AG20443 (cell line): ENCODE measurements at places on chromosomes 3 and 15.

DNA sequence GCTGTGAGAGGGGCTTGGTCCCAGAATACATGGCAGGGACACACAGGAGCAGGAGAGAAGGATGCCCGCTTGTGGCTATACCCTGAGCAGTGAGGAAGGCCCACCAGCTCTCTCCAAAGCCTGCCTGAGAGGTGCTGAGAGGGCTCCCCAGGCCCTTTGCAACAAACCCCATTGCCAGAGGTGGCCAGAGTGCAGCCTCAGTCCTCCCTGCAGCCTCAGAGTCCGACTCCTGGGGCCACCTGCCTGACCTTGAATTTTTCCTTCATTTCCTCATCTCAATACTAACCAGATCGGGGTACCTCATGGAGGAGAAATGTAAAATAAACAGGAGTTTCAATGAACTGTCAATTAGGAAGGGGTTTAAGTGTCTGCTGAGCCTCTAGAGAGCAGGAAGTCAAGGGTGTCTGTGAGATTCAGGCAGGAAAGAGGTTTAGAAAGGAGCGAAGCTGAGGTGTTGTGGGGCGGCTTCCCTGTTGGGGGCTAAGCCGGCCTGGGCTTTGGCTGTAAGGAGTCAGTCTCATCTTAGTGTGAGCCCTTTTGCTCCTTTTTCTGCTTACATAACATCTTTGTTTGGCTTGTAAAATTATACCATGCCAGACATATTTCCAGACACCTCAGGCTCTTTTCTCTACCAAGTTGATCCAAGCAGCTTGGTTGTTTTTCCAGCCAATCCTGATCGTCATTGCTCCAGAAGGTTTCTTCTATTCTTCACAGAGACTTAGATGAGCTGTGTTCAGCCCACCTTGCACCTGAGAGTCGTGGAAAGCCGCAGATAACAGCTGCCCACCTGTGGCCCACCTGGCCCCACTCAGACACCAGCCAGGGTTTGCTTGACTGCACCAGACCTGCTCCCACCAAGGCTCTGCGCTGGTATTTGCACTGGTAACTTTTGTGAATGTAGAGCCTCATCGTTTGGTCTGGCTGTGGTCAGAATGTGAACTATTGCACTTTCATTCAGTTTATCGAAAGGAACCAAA, 36.7 kb downstream of the CMTM7 start:
- DNase-seq, result no peak

DNA sequence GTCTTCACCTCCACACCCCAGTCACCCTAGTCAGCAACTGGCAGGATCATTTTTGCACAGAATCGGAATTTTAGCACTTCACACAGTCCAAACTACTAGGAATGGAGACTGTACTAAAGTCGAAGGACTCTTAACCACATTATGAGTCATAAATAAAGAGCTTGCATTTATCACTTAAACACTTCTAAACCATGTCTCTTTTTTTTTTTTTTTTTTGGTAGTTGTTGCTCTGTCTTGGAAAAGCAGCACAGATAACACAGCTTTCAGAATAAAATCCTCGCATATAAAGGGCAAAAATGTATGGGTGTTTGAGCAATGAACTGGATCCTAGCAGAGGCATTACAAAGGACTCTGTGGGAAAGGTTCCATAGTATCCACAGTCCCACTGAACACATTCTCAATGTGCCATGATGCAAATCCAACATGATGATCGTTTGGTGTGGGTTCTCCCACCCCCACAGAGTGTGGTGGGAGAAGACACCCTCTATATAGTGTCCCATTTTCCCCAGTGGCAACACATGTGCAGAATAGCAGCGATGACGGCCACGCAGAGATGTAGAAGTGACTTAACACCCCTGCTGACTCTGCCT, 47.1 kb downstream of the FOXP1 start:
- DNase-seq, result peak; percentile 66

DNA sequence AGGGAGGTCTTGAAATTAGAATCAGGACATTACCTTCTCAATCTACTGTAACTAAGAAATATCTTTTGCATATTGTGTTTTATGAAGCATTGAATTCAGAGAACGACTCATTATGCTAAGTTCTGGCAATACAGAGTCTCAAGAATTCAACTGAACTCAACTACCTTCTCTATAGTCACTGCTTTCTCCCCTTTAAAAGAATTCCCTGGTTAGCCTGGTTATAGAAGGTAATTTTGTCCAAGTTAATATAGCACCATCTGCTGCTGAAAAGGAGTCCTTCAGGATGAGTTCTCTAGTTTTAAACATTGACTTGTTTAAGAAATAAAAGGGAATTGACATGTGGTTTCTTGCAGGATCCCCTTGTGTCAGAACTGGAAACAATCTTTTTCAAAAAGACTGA, 60.2 kb downstream of the IL16 start:
- peak; percentile 63 for DNase-seq

- DNase-seq, result no peak
Measured at GRCh38 chr15:94040541-94041248, 190.7 kb upstream of the MCTP2 start.

DNA sequence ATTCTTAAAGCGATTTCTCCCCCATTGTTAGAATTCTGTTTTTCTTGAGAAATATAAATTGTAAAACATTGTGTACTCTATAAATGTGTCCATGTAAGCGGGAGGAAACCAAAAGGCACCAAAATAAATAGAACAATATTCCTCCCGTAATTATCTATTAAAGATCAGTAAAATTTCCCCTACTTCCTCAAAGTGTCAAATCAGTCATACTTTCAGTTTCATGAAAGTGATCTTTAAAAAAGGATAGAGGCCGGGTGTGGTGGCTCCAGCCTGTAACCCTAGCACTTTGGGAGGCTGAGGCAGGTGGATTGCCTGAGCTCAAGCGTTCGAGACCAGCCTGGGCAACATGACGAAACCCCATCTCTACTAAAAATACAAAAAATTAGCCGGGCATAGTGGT, 278.9 kb downstream of the MECOM start:
- no peak for DNase-seq

- no peak for DNase-seq
Measured at GRCh38 chr3:157274644-157275137, 114.7 kb upstream of the CCNL1 start.

- DNase-seq, result peak; percentile 63
Measured at GRCh38 chr3:15051531-15051930, 13.6 kb downstream of the MRPS25 start.

DNA sequence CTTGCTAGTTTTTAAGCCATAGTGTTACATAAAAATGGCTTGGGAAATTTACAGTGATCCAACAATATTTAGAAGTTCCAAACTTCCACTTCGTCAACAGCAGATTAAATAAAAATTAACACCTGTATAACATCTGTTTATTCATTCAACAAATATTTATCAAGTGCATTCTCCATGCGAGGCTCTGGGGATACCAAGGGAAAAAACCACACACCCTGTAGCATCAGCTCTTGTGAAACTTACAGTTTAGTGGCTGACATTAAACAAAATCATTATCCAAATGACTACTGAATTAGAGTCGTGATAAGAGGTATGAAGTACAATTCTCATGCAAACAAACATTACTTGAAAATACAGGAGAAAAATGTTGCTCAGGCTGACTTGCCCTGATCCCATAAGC, 122.9 kb downstream of the DLG1 start:
- no peak for DNase-seq

DNA sequence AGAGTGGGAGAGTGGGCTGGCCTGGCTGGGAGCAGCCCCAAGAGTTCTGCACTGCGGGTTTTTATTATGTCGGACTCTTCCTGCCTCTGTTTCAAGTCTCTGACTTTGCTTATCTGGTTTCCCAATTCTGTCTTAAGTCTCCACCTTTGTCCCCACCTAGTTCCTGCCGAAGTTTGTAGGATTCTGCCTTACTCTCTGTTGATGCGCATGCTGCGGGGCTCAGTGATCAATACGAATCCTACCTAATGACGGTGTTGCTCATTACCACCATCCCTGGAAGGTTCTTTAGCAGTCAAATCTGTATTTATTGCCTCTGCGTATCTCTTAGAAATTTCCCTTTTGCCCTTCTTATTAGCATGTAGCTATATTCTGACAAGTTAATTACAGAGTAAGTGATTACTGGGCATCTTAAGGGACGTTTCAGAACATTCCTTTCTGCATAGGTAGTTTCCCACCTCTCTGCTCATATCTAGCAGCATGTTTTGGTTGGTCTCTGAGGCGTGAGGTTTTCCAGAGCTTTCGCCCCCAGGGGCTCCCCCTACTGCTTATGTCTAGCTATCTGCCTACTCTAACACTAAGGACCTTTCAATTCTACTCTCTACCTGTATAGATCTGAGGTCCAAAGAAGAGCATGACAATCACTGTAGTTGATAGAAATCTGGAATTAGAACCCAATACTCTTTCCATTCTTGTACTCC, 236.0 kb upstream of the EIF1B start:
- no peak for DNase-seq
